CD4-positive, alpha-beta T cell treated with Interleukin-1 beta for 1 hour (primary cell): ENCODE measurements at places on chromosomes 5 and 9.

GRCh38 chr5:12246036-12246435 is 341.8 kb upstream of the CTNND2 start:
- no peak for DNase-seq

DNA sequence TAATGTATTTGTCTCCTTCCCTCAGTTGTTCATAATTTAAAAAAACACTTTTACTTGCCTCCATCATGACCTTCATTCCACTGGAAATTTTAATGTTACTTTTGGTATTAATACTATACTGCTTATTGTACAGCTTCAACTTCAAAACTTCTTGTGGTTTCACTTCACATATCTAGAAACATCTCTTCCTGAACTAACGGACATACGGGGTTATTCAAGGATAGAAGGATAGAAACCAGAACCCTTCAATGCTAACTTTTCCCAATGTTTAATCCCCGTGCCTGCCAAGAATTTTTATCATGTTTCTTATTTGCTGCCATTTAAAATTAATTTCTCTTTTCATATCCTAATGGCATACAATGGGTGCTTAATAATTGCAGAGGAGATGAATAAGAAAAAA is 36.3 kb upstream of the SETD9 start:
- DNase-seq: no peak

DNA sequence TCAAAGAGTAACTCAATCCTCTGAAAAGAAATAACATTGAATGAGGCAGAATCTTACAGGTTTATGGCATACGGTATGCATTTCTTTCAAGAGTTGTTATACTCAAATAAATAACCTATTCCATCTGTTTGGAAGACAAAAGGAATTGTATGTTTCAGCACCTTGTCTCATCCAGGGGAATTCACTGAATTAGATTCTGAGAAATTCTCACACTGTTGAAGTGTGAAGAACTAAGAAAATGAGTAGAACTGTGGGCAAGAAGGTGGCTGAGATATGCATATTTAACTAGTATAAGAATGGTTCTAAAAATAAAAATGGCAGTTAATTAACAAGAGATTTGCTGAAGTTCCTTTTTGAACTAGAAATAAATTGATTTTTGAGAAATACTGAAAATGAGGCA is 279.3 kb upstream of the DAP start:
- no peak for DNase-seq

GRCh38 chr9:78982849-78983248 is 588.9 kb upstream of the TLE4 start:
- DNase-seq: no peak

DNA sequence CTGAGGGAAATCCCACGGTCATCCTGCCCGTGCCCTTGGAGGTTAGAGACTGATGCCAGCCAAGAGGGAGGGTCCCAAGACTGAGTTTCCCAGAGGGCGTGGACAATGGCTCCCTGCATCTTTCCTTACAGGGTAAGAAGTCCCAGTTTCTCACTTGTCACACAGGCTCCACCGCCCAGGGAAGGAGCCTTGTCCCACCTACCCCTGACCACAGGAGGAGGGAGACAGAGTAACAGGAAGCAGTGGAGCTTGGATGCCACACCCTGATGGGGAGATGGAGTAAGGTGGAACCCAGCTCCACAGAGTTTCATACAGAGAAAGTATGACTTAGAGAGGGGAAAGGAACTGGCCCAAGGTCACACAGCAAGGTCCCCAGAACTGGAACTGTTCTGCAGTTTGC is 9.4 kb upstream of the CD74 start:
- no peak for DNase-seq

DNA sequence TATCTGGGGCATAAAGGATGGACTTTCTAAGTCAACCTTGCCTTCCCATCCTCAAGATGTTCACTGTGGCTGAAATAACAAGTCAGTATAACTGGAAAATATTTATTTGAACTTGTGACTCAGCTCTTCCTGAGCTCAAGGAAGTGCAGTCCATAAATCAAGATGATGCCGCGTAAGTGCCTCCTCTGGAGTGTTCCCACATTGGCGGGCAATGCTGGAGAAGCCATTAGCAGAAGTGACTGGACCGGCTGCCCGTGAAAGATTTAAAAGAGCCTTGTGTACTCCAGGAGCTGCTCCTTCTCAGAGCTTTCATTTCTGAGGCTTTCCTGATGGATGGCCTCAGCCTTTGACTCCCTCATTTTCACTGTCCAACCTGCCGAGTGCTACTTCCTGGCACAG is 17.4 kb downstream of the TMOD1 start:
- DNase-seq: no peak

DNA sequence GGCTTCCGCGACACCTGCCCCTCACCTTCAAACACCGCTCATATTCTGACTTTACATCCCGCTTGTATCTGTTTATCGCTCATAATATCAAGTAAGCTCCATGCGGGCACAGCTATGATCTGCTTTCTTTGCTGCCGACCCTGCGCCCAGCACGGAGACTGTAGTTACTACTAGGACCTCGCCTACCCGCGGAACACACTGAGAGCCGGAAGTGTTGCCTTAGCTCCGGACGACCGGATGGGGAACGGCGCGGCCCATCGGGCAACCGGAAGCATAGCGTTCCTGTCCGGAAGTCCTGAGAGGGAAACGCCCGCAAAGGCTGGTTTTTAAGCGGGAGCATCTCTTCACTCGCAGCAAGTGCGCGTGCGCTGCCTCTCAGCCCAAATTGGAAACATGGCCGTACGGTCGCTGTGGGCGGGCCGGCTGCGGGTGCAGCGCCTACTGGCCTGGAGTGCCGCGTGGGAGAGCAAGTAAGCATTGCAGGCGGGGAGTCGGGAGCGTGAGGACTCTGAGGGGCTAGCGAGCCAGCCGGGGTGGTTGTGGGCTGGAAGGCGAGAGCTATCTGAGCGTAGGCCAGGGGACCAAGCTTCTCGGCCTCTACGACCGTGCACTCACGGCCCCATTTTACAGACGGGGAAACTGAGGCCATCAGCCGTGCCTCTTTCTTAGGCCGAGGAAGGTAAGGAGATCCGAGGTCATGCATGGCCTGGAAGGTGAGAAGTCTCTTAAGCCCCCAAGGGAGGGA is at the start of gene GRPEL2:
GRPEL2 (plus strand) TSS at position 353 of the 745 bp plus-strand sequence; CDS start at position 394, 41 bp downstream.
- peak; percentile 91 for DNase-seq

- DNase-seq: no peak
These were observed 82.7 kb downstream of the C9orf152 start for GRCh38 chr9:110125207-110125751.

- no peak for DNase-seq
These were observed 152.3 kb downstream of the TSSK1B start for GRCh38 chr5:113282472-113282871.

- DNase-seq: no peak
These were observed at the start of gene OR2S2 for GRCh38 chr9:35958104-35958837. OR2S2 (minus strand) TSS chr9:35958154; CDS start chr9:35958098, 56 bp downstream.

DNA sequence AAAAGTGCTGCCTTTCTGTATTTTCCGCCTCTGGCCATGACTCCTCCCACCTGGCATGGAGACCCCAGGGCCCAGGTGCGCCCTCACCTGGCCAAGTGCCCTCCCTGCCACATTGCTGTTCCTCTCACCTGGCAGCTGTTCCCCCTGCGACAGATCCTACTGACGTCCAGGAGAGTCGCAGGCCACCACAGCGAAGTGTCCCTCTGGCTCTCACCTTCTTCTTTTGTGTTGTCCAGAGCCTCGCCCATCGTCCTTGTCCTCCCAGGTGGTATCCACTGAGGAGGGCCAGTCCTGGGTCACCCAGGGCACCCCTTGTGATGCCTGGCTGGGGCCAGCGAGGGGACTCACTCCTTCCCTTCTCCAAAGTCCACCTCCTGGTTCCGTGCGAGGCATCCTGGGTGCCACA is 2.6 kb downstream of the NKD2 start:
- DNase-seq: peak; percentile 33

- no peak for DNase-seq
These were observed 133.0 kb downstream of the ZDHHC21 start for GRCh38 chr9:14560194-14560593.

GRCh38 chr5:83510260-83510659 is 38.7 kb downstream of the VCAN start:
- DNase-seq: no peak

DNA sequence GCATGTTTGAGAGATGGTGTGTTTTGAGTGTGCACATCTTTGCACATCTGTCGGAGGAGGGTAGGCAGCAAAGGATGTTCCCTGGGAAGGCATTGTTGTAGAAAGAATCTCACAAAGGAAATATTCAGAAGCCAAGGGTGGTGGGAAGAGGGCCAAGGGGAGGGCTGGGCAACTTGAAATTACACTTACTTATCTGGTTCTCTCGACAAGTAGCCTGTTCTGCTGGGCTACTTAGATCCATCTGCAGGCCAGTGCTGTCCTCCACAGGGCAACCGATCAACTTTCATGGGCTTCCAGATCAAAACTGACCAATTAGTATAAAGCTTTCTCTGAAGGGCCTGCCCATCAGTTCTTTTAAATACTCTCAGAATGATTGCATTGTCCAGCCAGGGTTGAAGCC is 495.2 kb downstream of the GADD45G start:
- no peak for DNase-seq

- no peak for DNase-seq
These were observed 34.7 kb downstream of the LPCAT1 start for GRCh38 chr5:1488882-1489680.

- DNase-seq: no peak
These were observed 1.4 kb downstream of the HAND1 start for GRCh38 chr5:154476354-154477205.
